ENCODE measurements at places on chromosomes 5 and 9. TPM values are rescaled to one million over a fixed set of nuclear protein-coding genes. Genes with fewer than 3 reads are reported as not detected.

GRCh38 chr5:157180374-157181264 lies at the start of gene ITK:
ITK (plus strand) TSS chr5:157180840; CDS start chr5:157180978, 138 bp downstream.
- DNase-seq = no peak

- DNase-seq = no peak
Measured at GRCh38 chr5:8700671-8701070, 831.7 kb downstream of the MTRR start.

DNA sequence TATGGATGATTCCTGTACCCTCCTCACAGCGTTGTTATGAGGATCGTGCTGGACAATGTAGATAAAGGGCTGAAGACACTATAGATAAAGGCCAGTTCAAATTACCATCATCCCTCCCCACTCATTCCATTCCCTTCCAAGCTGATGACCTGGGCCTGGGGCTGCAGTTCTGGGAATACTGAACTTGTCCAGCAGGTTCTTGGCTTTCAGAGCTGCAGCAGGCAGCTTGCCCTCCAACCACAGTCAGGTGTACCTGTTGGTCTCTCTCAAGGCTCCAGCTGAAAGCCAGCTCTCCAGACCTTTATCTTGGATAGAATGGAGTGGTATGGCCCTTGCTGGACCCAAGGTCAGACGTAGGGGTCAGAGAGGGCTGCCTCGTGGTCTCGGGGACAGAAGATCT lies 92.5 kb downstream of the PCDH1 start:
- DNase-seq = no peak

GRCh38 chr9:2597483-2597882 lies 24.1 kb upstream of the VLDLR start:
- DNase-seq = peak; percentile 25

- peak; percentile 42 for DNase-seq
Measured at GRCh38 chr5:52802272-52802973, 14.7 kb downstream of the ITGA1 start.

DNA sequence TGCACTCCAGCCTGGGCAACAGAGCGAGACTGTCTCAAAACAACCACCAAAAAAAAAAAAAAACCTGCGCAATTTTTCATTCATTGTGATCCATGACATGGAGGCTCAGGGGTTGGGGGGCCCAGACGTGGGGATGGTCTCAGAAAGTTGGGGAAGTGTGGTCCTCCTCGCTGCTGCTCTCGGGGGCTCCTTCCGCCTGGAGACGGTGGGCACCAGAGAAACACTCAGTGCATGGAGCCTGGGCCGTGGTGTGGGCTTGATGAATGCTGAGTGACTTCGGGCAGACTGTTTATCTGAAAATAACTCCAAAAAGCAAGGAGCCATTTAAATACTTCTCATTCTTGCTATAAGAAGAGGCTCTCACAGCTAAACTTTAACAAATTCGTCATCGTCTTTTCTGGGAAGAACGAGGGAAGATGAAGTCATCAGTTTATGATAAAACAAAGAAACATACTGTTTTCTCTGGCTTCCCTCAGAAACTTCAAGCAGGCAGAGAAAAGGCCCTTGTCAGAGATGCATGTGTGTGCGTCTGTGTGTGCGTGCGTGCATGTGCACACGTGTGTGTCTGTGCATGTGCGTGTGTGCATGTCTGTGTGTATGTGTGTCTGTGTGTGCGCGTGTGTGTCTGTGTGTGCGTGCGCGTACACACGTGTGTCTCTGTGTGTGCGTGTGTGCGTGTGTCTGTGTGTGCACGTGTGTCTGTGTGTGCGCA lies 35.0 kb downstream of the RASGEF1C start:
- DNase-seq = peak; percentile 89

- no peak for DNase-seq
Measured at GRCh38 chr5:37088009-37088408, 161.2 kb downstream of the CPLANE1 start.

- no peak for DNase-seq
Measured at GRCh38 chr5:171840711-171841522, 55.3 kb downstream of the SMIM23 start.

PCDHB9 gene
- total RNA-seq = 0.99 TPM

ZBED3 gene
- total RNA-seq = 1.0 TPM

SIGMAR1 gene
- 52.5 TPM for total RNA-seq
